ENCODE measurements at places on chromosomes 4 and X.

DNA sequence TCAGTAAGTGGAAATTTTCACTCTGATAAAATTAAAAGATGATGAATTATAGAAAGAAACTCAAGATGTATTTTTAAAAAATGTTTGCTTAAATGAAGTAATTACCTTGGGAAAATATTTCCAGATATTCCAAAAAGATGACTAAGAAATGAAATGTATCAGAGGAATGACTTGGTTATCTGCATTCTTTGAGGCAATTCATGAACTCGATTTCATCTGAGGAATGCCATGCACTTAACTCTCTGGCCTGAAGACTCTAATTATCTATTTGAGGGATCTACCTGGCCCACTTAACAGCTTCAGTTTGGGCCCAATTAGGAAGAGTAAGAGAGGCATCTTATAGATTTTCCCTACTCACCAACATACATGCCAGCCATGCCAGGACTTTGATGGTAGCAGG lies 182.3 kb downstream of the INPP4B start:
- no peak for DNase-seq

DNA sequence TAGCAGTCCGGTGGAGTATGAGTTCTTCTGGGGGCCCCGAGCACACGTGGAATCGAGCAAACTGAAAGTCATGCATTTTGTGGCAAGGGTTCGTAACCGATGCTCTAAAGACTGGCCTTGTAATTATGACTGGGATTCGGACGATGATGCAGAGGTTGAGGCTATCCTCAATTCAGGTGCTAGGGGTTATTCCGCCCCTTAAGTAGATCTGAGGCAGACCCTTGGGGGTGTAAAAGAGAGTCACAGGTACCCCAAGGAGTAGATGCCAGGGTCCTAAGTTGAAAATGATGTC lies 852 bp downstream of the MAGEH1 start:
- no peak for DNase-seq

DNA sequence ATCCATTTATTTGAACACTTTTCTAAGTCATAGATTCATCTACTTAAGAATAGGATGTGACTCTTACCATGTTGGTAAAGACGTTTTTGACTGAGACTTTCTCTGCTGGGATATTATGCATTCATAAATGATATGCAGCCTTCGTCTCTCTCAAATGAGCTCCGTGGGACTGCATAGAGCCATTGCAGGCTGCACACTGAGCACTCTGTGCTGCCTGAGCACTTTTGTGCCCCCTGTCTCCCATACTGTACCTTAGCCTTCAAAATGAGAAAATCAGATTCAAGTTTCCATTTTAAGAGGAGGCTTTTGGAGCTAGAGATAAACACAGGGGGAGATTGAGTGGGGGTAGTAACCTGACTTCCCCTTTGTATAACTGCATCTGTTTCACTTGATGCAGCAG lies 433.6 kb downstream of the ZIC3 start:
- DNase-seq, result no peak

DNA sequence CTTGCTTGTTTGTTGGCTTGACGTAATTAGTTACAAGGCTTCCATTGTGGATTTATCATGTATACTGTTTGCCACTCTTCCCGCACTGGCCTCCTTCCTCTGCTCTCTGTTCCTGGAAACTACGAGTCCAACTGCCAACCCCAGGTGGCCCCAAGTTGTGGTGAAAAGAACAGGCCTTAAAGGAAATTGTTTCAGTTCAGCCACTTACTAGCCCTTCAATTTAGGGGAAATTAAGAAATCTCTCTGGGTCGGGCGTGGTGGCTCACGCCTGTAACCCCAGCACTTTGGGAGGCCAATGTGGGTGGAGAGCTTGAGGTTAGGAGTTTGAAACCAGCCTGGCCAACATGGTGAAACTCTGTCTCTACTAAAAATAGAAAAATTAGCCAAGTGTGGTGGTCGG lies 28.0 kb downstream of the RBM47 start:
- no peak for DNase-seq

GRCh38 chrX:87489071-87489470 lies 28.5 kb upstream of the KLHL4 start:
- DNase-seq, result no peak

DNA sequence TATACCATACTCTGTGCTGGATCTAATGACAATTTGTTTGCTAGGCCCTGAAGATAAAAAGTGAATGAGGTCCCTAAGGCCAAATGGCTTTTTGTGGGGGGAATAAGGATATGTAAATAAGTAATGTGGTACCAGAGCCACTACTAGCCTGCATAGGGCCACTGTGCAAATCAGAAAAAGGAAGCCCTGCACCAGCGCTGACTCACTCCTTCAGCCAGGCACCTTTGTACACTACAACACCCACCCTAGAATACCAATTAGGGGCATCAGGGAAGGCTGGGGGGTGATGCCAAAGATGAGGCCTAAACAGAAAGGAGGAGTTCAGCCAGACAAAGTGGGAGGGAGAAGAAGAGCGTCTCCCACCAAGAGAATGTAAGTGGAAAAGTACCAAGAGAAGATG lies 122.2 kb downstream of the CAMK2D start:
- no peak for DNase-seq

DNA sequence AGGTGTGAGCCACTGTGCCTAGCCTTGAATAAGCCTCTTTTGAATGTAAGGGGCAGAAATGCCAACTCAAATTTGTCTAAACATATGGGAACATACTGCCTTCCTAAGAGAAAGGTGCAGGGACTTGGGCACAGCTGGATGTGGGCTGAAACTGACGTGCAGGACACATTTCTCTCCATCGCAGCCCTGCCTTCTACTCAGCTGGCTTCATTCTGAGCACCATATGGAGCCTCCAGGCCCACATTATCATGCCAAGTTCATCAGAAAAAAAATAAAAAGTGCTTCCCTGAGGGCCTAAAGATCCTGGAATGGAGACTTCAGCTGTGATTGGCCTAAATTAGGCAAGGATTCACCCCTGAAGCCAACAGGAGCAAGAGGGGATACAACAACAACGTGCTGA lies 386.2 kb downstream of the RAB28 start:
- DNase-seq, result no peak

DNA sequence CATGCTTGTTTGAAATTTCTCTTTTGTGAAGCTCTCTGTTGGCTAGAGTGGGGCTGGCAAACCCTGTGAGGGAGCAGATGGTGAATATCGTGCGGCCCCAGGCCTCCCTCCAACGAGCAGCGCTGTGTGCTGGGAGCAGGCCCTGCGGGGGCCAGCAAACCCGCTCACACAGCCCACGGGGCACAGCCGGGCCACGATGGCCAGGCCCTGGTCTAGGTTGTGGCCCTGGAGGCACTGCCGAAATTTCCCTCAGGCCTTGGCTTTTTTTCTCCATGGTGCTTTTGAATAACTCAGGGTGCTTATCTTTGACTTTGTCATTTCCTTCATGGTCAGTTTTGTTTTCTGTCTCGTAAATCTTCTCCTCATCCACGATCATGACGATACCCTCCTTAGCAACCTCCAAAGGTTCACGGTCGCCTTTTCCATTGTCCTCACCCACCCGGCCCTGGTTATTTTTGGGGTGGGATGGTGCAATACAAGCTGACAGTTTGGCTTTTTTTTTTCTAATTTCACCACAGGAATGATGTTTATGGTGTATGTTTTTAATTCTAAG lies 20.7 kb downstream of the PCGF3 start:
- DNase-seq, result no peak

- DNase-seq, result no peak
Observed at GRCh38 chrX:13685126-13685763, 3.7 kb upstream of the RAB9A start.

- DNase-seq, result no peak
Observed at GRCh38 chr4:3218824-3219760, 29.9 kb upstream of the MSANTD1 start.

GRCh38 chrX:103099691-103100090 lies 6.7 kb upstream of the NXF3 start:
- DNase-seq, result no peak

DNA sequence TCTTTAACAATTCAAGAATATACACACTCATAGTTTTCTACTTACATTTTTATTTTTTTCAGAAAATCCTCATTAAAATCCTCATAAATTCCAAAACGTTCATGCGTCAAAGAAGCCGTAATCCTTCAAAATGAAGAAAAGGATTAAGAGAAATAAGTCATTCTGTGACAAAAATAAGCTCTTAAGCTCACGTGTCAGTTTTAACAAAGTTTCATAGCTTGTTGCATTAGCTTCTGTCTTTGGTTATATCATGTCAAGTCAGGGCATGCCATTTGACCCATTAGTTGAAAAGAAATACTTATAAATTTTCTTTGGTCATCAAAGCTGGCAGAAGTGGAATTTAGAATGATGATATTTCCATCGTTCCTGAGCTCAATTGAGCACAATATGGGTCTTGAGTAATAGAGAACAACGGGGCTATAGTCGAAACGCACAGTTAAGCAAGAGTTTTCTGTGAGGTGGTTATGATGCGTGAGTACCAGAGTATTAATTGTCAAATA lies 185.2 kb upstream of the CTSO start:
- no peak for DNase-seq

DNA sequence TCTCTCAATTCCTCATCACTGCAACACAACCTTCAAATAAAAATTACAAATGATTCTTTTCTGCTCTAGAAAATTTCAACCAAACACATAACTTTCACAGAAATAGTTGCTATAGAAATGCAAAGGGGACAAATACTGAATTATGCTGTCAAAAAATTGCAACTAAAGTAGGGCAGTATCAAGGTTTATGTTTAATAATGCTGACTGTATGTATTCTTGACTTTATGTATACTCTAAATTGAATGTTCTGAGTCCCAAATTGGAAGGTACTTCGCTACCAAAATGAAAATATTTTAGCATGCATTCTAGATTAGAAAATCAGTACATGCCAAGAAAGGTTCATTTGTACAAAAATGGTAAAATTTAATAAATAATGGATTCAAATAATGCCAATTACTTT lies 237.3 kb upstream of the TET2 start:
- DNase-seq, result no peak

Data from LNCaP clone FGC (cell line).